ENCODE measurements at places on chromosomes 7 and 10.

- no peak for DNase-seq
These were observed 148.8 kb downstream of the PPP1R9A start for GRCh38 chr7:95056107-95056739.

DNA sequence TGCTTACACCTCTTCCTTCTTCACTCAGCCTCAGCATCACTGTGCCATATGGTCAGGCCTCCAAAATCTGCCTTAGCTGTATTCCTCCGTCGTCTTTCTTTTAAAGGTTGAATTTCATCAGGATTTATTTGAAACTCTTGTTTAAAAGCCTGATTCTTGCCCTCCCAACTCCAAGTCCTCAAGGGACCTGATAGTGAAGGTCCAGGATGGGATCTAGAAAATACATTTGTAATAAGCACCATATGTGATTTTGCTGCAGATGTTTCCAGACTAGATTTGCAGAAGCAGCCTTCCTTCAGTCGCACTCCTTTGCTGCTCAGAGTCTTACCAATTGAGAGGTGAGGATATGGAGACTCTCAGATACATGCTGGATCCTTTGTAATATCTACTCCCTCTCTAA lies 101.0 kb upstream of the ANKRD1 start:
- DNase-seq: no peak

GRCh38 chr10:97454330-97455036 lies 8.5 kb downstream of the ZDHHC16 start:
- DNase-seq: peak; percentile 68

DNA sequence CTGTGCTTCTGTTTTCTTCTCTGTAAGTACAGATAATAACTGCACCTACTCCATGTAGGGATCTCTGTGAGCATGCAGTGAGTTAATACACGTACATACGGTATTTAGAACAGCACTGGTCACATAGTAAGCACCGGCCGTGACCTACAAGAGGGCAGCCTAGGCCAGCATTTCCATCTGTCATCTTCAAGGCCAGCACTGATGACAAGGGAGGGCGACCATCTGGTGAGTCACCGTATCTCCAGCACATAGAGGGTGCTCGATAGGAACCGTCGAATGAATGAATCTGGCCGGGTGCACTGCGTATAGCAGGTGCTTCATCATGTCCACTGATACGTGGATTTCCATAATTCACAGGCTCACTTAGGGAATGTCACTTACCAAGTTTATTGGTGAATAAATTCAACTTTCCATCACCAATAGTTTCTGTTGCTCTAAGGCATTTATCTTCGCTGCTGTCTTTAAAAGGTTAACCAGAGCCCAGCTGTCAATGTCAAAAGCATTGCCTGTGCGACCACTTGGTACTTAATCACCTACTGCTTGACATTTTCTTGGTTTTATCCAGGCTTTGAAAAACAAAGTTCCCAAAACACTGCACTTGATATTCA lies 8.3 kb downstream of the NOD1 start:
- DNase-seq: no peak

GRCh38 chr7:157853789-157854065 lies 516.9 kb downstream of the DNAJB6 start:
- no peak for DNase-seq

- DNase-seq: no peak
These were observed 1.7 kb downstream of the GPR158 start for GRCh38 chr10:25176421-25176968.

- DNase-seq: peak; percentile 9
These were observed 347.8 kb downstream of the ETV1 start for GRCh38 chr7:13641714-13642113.

DNA sequence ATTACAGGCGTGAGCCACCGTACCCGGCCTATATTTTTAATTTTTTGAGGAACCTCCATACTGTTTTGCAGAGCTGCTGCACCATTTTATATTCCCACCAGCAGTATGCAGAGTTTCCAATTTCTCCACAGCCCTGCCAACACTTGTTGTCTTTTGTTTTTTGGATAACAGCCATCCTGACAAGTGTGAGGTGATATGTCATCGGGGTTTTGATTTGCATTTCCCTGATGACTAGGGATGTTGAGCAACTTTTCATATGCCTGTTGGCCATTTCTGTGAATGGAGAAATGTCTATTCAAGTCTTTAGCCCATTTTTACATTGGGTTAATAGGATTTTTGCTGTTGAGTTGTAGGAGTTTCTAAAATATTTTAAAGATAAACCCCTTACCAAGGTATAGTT lies 22.2 kb downstream of the ENTPD7 start:
- peak; percentile 95 for DNase-seq

- DNase-seq: no peak
These were observed 39.4 kb upstream of the SH2D4B start for GRCh38 chr10:80498078-80498832.

GRCh38 chr10:100888957-100889356 lies 23.8 kb upstream of the SLF2 start:
- DNase-seq: peak; percentile 19

DNA sequence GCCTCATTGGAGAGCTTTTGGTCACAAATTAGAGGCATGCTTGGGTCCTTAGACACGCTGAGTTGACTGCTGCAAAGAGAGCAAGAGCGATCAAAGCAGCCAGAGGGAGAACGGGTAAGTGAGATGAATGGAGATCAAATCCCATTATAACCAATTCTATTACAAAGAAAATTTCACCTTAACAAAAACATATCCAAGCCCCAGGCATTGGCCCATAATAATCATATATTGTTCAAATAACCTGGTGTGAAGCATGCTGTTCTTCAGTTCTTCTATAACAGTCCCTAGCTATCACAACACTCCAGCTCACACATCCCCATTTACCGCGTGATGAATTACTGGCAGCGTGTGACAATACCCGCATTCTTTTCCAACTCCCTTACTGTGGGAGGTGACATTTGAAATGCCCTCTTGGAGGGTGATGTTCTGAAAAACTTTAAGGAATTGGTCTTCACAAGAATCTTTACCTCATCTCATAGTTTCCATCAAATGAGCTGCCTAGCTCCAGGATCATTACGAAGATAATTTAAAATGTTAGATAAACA lies 156.1 kb upstream of the PLXNA4 start:
- DNase-seq: no peak

DNA sequence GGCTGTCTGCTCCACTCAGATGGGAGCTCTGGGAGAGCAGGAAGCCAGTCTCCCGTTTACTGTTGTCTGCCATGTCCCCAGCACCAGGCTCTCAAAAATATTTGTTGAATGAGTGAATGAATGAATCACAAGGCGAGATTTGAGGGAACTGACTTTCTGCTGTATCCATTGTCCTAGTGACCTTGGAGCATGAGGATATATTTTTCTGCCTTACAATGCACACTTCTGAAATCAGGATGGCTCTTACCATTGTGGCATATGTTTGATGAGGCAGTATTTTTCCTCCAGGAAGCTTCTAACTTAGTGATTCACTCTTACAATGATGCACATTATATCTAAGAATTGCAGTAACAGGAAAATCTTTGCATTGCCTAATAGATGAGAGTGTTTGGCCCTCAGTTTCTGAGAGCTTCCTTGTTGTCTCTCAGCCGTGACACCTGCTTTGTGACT lies 136.4 kb downstream of the RPS24 start:
- peak; percentile 91 for DNase-seq

DNA sequence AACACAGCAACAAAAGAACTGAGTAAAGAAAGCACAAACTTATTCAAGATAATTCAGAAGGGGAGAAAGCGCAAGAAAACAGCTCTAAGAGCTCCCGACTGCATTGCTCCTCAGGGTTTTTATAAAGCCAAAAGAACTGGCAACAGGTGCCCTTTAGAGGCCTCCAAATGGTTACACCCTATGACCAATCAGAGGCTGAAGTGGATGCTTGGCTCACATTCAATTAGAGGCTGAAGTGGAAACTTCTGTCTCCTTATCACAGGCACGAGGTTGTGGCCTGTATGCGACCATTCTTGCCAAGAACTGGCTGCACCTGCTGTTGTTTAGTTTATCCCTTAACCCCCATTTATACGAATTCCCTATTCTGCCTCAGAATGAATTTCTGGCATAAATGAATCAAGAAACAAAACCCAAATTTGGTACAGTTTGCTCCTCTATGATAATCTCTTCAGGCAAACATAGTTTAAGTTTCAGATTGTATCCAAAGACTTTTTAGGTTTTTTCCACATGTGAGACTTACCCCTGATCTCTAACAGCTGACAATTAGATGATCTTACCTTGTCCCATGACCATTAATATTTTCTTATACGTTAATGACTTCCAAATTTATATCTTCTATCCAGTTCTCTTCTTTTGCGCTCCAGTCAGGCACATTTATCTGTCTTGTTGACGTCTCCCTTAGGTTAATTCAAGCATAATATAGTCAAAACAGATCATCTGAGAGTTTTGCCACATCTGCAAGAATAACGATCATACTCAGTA lies 504.8 kb downstream of the NXPH1 start:
- no peak for DNase-seq

DNA sequence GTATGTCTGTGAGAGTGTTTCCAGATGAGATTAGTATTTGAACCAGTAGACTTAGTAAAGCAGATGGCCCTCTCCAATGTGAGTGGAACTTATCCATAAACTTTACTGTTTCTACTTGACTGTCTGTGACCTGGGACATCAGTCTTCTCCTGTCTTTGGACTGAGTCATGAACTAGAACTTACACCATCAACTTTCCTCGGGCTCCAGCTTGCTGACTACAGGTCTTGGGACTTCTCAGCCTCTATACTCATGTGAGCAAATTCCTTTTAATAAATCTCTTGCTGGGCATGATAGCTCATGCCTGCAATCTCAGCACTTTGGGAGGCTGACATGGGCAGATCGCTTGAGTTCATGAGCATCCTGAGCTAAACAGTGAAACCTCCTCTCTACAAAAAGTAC lies 25.7 kb upstream of the WAPL start:
- peak; percentile 50 for DNase-seq

DNA sequence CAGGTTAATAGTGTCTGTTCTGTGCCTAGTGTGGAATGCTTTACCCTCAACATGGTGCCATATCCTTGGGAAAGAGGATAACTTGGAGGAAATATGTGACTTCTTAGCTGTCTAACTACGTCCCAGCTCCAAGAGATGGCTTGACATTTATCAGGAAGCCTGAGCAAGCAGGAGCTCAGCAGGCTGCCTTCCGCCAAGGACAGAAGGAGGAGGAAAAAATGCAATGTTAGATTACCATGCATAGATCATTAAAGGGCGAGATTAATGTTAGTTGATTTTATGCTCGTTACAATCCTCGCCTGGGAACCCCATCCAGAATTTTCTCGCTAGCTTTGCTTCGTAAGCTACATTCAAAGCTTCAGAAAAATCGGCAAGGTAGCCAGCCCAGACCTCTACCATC lies 97.8 kb downstream of the GFRA1 start:
- no peak for DNase-seq

GRCh38 chr7:142722248-142722794 lies 27.0 kb upstream of the PRSS1 start:
- DNase-seq: no peak

DNA sequence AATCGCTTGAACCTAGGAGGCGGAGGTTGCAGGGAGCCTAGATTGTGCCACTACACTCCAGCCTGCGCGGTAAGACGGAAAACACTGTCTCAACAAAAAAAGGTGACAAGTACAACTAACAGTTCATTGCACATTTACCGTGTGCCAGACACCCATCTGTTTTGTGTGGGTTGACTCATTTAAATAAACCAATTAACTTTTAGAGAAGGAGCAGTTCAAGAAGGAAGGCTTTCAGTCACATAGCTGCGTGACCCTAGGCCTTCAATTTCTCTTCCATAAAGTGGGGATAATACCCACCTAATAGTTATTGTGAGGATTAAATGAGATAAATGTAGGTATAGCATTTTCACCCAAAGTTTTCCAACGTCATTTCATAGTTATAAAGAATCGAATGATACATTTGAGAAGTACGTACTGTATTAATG lies 52.3 kb upstream of the KDM7A start:
- DNase-seq: no peak

- DNase-seq: no peak
These were observed 77.6 kb downstream of the NRBF2 start for GRCh38 chr10:63210611-63211196.

GRCh38 chr10:47283101-47283630 lies 16.8 kb upstream of the GDF10 start:
- DNase-seq: no peak

DNA sequence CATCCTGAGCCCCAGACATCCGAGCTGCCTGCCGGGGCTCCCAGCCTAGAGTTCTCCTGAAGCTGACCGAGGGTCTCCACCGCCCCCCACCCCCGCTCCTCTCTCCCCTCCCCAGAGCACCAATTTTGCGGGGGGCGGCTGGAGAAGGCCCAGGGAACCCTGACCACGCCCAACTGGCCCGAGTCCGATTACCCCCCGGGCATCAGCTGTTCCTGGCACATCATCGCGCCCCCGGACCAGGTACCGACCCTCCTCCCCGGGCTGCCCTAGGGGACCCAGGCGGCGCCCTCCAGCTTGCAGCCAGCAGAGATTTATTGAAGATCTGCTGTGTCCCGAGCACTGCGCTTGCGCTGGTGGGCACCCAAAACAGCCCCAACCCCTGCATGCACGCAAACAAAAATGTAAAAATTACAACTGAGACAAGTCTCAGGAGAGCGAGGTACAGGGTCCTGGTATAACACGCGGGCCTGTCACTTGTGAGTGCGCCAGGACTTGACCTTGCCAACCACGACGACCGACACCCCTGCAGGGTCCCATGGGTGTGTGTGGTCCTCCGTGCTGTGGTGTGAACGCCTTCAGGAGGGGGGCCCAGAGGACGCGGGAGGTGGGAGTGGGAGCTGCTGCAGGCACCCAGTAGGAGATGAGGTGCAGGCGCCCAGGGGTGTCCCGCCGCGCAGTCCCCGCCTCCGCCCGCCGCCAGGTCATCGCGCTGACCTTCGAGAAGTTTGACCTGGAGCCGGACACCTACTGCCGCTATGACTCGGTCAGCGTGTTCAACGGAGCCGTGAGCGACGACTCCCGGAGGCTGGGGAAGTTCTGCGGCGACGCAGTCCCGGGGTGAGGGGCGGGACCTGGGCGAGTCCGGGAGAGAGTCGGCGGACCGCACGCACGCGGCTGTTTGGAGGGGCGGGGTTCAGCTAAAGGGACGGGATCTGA lies 3.1 kb downstream of the PCOLCE start:
- DNase-seq: no peak

GRCh38 chr10:118939211-118940007 lies 90.1 kb upstream of the NANOS1 start:
- peak; percentile 47 for DNase-seq

DNA sequence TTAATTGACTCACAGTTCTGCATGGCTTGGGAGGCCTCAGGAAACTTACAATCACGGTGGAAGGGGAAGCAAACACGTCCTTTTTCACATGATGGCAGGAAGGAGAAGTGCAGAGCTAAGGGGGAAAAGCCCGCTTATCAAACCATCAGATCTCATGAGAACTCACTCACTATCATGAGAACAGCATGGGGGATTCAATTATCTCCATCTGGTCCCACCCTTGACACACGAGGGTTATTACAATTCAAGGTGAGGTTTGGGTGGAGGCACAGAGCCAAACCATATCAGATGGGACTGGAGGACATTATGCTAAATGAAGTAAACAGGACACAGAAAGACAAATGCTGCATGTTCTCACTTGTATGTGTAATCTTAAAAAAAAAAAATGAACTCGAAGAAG lies 141.4 kb upstream of the HABP2 start:
- no peak for DNase-seq

- no peak for DNase-seq
These were observed 37.1 kb upstream of the COMTD1 start for GRCh38 chr10:75272896-75273295.

GRCh38 chr10:102773320-102773719 lies 29.6 kb downstream of the WBP1L start:
- DNase-seq: no peak

GRCh38 chr7:92705831-92706230 lies 115.6 kb upstream of the FAM133B start:
- peak; percentile 24 for DNase-seq

Data from epithelial cell of esophagus (primary cell).